ENCODE measurements at places on chromosomes 13 and 19.

GRCh38 chr19:49073514-49074378, 1.2 kb upstream of the KCNA7 start:
- DNase-seq, result no peak

- DNase-seq, result no peak
Observed at GRCh38 chr19:18612772-18613588, at the start of gene TMEM59L. TMEM59L (plus strand) TSS chr19:18612870; CDS start chr19:18612959, 89 bp downstream.

DNA sequence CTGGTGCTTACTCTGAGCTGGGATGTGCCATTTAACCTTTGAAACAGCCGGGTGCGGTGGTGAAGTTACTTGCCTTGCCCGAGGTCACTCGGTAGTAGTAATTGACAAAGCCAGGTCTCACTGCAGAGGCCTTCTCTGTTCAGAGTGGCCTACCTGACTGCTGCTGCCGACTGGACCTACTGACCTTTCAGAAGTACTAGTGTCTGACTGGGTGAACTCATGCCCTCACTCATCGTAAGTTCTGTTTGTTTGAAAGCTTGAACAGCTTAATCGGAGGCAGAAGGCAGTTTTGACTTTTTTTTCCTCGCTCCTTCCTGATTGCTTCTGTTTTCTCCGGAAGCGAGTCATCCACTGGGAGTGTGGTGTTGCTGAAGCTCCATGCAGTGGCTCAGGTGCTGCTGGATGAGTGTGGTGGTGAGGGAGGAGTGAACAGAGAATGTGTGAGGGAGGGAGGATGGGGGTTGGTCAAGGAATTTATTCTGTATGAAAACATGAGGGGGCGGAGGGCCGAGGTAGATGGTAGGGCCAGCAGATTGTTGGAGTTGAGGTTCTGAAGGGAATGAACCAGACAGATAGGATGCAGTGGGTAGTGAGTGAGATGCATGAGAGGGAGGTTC, 2.7 kb downstream of the SPINT2 start:
- no peak for DNase-seq

GRCh38 chr13:35720690-35721554, 244.4 kb upstream of the MAB21L1 start:
- peak; percentile 21 for DNase-seq

DNA sequence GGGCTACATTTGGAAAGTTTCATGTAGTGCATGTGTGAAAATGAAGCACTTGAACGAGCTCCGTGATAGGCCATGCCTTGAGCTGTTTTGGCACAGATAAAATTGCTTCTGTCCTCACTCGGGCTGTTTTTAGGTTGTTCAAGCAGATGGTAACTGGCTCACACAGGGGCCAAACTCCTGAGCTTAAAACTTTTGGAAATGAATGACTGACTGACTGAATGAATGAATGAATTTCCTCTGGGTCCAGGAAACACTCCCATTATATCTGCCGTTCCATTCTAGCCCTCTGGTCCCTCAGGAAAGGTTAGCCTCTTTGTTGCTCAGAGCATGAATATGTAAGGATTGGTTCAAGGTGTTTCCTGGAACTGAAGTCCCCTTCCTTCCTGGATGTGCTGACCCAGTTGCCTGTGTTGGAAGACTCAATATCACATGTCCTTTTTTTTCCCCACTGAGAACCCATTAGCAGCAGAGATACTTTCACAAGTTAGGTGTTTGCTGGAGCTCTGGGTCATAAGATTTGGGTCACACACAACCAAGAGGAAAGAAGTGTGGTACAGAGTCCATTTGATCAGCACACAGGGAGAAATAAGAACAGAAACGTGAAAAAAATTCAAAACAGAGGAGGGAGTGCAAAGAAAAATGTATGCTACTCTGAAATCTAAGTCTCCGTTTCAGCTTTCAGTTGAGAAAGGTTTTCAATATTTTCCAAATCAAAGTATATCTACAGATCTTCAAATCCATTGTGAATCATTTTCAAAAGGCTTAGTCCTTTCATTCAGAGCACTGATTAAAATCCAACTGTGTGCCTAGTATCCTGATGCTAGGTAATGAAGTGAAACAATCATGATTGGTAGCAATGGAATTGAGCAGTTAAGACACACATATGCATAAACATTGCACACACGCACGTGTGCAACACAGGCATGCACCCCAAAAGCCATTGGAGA, 18.9 kb downstream of the MBNL2 start:
- DNase-seq, result peak; percentile 95

DNA sequence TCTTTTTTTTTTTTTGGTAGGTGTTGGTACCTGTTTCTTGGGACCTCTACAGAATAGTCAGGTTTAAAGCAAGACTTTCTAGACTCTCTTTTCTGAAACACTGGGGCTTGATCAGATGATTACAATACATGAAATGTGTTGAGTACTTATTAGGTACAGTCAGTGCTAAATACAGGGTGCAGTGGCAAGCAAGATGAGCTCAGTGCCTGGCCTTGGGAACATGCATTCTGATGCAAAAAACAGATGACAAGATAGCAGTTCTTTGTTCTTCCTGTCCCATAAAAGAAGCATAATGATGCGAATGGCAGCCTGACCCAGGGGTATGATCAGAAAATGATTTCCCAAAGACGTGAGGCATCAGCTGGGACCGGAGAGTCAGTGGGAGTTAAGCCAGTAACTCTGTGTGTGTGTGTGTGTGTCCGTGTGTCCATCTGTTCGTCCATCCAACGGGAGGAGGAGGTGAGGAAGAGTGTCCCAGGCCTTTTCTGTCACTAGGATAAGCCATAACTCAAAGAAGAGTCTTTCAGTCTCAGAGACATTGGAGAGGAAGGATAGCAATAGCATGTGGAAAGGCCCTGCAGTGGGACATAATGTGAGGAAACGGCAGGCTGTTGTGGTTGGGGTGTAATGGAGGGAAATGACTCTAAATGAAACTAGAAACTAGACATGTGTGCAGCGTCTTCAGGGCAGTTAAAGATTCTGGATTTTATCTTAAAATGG, 32.2 kb downstream of the SLAIN1 start:
- no peak for DNase-seq

DNA sequence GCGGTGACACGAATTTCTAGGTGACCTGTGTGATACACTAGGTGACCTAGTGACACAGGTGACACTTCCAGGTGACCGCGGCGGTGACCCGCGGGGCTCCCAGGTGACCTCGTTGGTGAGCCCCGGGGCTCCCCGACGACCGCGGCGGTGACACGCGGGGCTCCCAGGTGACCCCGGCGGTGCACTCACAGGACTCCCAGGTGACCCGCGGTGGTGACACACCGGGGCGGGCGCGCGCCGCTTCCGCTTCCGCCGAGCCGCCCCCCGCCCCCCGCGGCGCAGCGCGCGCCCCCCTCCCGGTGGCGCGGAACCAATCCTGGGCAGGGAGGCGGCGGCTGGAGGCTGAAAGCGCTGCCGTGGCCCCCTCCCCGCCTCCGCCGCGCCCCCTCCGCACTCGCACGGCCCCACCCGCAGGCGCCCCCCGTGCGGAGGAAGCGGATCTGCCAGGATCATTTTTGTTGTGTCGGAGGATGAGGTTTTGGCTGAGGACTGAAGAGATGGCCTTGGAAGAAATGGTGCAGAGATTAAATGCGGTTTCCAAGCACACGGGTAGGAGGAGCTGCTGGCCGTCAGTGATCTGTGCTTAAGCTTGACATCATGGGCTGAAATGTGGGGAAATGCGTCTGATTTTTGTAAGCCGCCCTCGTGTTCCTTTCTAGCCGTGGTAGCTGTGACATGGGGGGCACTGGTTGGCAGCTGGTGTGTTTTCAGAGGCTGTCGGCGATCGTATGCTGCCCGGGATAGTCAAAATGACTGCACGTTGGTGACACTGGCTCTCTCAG, at the start of gene MCF2L:
Gene MCF2L (plus strand): TSS at position 305 of the 782 bp plus-strand sequence. CDS start 166 bp downstream, at position 471.
- DNase-seq, result no peak

DNA sequence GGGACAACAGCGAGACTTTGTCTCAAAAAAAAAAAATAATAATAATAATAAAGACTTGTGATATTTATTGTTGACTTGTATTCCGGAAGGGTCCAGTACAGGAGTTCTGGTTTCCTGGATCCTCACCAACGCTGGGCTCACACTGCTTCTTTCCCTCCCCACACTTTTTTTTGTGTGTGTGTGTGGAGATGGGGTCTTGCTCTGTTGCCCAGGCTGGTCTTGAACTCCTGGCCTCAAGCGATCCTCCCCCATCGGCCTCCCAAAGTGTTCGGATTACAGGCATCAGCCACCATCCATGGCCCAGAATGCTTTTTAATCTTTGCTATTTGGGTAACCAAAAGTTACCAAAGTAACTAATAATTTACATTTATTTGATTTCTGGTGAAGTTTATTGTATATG, 39.1 kb downstream of the SIPA1L3 start:
- no peak for DNase-seq

GRCh38 chr13:20175907-20176652, 15.2 kb upstream of the GJA3 start:
- no peak for DNase-seq

- no peak for DNase-seq
Observed at GRCh38 chr19:39307046-39307821, 11.0 kb downstream of the IFNL1 start.

DNA sequence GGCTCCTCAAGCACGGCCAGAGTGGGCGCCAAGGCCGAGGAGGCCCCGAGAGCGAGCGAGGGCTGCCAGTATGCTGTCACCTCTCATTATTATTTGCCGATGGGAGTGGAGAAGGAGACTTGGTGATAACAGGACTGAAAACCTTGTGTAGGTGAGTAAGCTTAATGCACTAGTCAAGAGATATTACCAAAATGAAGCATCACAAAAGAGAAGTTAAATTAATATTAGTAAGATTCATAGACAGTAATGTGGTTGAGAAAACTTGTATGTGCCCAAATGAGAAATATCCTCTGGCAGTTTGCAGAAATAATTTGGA, 204.5 kb upstream of the SLITRK1 start:
- DNase-seq, result no peak

DNA sequence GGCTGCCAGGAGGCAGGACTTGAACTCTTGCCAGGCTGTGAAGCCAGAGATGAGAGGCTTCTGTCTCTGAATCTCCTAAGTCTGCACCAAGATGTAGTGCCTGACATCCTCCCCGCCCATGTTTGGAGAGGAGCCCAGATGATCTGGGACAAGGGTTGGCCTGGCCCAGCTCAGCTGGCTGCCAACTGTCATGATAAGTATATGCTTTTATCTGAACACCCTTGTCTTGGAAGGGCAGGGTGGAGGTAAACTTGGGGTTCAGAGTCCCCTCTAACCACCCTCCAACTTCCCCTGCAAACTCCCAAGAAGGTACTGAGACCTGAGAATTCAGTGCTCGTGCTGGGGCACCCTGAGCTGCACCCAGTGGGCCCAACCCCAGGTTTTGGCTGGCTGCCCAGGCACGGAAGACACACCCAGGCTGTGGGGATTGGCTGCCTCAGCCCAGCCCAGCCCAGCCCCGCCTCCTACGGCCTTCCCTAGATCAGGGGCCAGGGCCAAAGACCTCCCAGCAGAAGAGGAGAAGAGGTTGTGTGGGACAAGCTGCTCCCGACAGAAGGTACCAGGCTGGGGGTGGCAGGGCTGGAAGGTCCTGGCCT, at the start of gene CYP4F12:
Gene CYP4F12 (plus strand): TSS at position 508 of the 596 bp plus-strand sequence. CDS start 443 bp downstream, outside the sequence.
- DNase-seq, result no peak

DNA sequence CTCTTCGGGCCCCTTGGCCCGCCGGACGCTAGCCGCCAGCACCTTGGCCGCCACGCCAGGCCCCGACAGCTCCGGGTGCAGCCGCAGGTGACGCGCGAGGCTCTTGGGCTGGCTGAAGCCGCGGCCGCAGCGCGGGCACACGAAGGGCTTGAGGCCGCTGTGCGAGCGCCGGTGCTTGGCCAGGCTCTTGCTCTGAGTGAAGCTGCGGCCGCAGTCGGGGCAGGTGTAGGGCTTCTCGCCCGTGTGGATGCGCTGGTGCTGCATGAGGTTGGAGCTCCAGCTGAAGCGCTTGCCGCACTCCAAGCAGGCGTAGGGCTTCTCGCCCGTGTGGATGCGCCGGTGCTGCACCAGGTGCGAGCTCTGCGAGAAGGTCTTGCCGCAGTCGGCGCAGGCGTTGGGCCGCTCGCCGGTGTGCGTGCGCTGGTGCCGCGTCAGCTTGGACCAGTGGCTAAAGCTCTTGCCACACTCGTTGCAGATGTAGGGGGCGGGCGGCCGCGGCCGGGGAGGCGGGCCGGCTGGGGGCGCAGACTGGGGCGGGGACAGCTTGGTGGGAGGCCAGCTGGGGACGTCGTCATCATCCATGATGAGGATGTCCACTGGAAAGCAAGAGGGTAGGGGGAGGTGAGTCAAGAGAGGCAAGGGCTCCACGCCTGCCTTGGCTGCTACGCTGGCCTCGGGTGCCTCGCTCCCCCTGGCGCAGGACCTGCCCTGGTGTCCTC, 32.4 kb downstream of the ZNF787 start:
- DNase-seq, result no peak

GRCh38 chr19:14315433-14315832, 65.8 kb upstream of the ADGRE5 start:
- DNase-seq, result no peak

- DNase-seq, result no peak
Observed at GRCh38 chr19:21758296-21758695, 9.1 kb downstream of the ZNF100 start.

DNA sequence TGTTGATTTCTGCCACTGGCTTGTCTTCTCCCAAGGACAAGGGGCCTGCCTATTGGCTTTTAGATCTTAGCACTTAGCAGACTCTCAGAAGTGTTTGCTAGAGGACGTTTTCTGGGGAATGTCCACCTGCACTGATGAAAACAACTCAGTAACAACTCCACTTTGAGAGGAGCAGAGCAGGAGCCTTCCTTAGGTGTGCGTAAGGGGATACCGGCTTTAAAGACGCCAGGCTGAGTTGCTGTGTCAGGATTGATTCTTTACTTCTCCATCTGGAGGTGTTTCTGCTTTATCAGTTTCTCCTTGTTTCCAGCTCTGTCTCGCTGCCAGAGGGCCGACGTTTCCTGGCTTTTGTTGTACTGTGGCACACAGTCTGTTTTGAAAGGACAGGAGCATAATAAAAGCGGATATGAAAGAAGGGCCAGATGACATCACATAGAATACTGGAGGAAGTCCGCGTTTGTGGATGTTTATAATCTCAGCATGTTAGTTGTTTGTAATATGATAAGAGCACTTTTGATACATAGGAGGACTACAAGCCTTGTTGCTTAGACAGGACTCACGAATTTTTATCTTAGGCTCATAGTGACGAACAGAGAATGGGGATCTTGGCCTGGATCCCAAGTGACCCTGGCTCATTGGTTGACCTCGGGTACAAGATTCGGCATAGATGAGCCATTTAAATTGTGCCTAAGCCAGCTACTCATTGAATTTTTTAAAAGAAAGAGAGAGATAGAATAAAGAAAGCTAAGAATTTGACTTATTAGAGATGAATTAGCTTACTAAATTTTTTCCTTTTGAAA, 34.6 kb downstream of the COL4A2 start:
- no peak for DNase-seq

DNA sequence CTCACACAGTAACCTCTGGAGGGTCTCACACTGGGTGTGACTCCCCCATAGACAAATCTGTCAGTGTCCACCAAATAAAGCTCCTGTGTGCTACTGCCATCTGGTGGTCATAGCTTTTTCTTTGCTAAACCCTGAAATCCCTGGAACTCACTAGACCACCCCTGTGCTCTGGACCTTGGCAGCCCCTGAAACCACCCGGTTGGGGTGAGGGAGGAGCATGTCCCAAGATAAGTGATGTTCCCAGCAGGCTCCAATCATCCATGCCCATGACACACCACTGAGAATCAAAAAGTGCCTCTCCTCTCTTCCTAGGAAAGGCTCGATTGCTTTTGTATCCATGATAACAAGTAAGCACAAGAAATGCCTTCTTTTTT, 6.5 kb upstream of the HSD17B14 start:
- DNase-seq, result peak; percentile 55

GRCh38 chr13:66618702-66619101, 611.4 kb downstream of the PCDH9 start:
- peak; percentile 70 for DNase-seq

- no peak for DNase-seq
Observed at GRCh38 chr19:55663846-55664536, 9.2 kb downstream of the U2AF2 start.

All from kidney capillary endothelial cell (primary cell).